T-helper 17 cell (primary cell): ENCODE measurements at places on chromosomes 13 and 19.
A peak's percentile ranks its signal among the peaks of the same experiment; 100 is the strongest.

- peak; percentile 35 for DNase-seq
Measured at GRCh38 chr19:14081797-14082674, 3.5 kb downstream of the C19orf67 start.

- DNase-seq = peak; percentile 85
Measured at GRCh38 chr19:2610637-2611482, 91.6 kb downstream of the GNG7 start.

GRCh38 chr19:45104658-45105349 lies 11.8 kb downstream of the PPP1R37 start:
- DNase-seq = no peak

GRCh38 chr13:33940256-33940655 lies 122.3 kb downstream of the RFC3 start:
- DNase-seq = no peak

GRCh38 chr19:932648-933552 lies 7.1 kb downstream of the ARID3A start:
- no peak for DNase-seq

DNA sequence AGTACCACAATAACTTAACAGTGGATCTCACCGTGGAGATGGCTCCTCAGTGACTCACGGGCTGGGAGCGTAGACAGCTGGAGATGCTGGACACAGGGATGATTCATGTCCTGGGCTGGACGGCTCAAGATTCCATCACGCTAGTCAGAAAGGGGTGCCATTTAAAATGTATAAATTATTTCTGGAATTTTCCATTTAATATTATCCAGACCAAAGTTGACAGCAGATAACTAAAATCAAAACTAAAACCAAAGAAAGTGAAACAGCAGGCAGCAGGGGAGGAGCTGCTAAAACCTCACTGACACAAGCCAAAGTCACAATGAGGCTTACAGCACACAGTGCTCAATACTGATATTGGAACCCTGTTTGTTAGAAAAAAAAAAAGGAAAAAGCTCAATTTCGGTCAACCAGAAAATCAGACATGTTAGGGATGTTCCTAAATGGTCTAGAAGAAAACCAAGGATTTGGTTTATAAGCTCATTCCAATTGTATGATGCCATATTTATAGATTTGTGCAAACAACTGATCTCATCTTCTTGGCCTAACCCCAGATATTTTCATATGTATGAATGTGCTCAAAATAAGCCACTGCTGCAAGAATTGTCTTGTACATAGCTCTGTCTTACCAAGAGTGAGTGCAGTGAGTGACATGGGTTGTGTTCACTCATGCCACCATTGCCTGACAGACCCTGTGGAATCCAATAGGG lies 111.8 kb downstream of the SACS start:
- no peak for DNase-seq

DNA sequence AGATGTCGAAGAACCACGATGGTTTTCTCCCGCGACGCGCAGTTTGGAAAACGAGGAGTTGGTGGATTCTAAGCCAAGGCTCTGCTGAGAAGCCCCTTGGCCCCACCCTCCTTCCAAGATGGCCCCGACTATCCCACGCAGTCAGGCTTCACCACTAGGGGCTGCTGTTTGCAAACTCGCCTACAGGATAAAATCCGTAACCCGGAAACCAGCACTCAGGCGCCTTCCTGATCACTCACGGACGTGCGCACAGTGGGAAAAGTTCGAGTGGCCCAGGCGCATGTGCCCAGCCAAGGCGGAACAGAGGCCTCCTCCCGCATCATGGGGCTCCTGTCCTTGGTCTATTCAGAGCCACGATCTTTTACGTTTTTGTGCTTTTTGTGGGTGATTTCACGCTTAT lies 19.2 kb upstream of the UQCR11 start:
- DNase-seq = peak; percentile 23

DNA sequence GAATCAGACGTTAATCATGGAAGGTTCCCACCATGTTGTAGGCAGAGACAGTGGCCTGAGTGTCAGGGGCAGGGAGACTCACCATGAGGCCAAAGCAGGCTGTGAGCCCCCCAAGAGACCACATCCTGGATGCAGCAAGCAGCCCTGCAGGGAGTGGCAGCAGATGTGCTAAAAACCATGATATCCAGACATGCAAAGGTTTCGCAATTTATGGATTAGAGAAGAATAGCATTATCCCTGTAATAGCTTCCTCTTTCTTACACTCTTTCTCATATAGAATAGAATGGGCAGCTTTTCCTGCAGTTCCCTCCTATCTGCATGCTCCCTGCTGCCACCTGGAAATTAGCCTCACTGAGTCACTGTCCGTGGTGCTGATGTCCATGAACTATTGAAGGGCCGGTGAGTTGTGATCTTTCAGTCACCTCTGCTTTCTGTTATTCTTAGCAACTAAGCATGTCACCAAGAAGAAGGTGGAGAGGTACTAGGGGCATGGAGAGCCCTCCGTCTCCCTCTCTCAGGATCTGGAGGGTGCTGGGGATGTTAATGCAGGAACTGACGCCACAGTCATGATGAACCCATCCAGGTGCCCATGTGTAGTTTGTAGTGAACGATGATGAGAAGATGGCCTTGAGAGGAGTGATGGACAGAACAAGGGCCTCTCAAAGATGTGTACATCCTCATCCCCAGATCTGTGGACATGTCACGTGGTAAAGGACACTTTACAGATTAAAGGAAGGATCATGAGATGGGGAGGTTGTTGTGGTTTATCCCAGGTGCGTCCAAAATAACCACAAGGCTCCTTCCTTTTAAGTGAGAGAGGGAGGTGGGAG lies 9.9 kb downstream of the CEACAM4 start:
- DNase-seq = no peak

DNA sequence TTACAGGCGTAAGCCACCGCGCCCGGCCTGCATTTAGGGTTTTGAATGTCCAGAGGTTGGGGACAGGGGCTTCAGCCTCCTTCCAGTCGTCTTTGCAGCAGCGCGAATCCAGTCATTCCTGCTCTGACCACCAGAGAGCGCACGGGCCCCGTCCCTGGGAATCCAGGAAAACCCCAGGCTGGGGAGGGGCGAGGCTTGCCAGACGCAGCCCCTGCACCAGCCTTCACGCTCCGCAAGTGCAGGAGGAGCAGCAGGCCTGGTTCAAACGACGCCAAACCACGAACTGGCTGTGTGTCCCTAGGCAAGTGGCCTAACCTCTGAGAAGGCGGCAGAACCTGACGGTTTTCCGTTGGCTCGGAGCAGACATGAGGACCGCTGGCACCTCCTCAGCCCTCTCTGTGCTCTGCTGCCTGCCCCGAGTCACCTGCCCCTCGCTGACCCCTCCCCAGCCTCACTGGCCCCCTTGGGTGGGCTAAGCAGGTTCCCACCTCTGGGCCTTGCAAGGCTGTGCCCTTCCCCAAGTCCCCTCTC lies 2.0 kb upstream of the RNF126 start:
- peak; percentile 78 for DNase-seq

DNA sequence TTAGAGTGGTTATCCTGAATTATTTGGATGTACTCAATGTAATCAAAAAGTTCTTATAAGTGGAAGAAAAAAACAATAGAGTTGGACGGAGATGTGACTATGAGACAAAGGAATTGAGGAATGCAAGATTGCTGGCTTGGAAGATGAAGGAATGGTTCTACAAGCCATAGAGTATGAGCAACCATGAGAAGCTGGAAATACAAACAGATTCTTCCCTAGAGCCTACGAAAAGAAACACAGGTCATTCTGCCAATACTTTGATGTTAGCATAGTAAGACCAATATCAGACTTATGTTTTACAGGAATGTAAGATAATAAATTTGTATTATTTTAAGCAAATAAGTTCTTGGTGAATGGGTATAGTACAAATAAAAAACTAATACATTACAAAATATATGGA lies 249.2 kb downstream of the DIAPH3 start:
- no peak for DNase-seq

DNA sequence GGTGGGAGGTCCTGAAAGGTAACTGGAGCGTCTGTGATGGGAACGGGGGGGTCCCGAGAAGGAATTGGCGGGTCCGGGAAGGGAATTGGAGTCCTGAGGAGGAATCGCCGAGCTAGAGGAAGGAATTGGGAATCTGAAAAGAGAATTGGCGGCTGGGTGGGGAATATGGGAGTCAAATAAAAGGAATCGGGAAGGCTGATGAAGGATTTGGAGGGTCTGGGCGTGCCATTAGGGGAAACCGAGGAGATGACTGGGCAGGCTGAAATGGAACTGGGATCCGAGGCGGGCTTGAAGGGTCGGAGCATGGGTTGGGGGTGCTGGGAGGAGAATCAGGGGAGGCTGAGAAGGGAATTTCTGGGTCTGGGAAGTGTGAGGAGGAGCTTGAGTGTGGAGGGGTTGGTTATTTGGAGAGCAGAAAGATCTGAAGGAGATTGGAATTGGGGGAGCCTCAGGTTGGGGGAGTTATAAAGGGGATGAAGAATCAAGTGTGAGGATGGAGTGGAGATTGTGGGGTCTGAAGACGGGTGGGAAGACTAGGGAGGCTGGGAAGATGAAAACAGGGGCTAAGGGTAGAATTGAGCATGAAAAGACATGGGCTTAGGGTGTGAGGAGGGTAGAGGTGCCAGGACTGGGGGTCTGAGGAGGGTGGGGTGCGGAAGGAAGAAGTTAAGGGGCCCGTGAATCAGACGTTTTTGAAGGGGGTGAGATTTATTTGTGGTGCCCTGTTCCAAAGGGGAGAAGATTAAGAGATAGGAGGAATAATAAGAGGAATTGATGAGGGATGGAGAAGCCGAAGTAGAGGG lies 718 bp downstream of the ACTN4 start:
- DNase-seq = no peak

DNA sequence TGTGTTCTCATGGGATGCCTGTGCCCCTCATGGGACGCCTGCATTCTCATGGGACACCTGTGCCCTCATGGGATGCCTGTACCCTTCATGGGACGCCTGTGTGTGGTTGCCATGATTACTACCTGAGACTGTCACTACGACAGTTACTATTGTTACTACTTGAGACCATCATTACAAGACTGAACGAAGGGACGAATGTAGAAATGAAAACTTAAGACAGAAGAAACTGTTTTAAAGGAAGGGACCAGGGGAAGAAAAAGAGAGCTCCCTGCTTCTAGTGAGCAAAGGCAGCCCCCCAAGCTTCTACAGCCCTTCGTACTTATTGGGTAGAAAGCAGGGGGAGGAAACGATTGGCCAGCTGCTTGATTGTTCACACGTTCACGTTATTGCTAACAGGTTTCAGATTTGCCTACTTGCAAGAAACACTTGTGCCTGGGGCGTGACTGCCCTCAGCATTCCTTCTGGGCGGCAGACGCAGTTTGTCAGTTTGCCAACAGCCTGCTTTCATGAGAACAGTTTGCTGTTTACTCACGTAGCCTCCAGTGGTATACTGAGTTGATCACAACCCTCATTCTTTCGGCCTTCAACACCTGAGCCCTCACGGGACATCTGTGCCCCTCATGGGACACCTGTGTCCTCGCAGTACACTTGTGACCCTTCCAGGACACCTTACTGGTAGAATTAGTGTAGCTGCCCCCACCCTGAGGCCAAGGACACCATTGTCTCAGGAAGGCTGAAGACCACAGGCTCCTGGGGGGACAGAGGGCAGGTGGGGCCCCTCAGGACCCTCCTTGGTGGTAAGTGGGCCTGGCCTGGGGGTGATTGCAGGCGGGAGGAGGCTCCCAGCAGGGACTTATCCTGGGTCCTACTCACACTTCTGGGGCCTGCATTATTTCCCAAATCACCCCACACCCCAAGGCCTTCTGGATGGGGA lies 2.5 kb upstream of the S1PR4 start:
- DNase-seq = no peak

DNA sequence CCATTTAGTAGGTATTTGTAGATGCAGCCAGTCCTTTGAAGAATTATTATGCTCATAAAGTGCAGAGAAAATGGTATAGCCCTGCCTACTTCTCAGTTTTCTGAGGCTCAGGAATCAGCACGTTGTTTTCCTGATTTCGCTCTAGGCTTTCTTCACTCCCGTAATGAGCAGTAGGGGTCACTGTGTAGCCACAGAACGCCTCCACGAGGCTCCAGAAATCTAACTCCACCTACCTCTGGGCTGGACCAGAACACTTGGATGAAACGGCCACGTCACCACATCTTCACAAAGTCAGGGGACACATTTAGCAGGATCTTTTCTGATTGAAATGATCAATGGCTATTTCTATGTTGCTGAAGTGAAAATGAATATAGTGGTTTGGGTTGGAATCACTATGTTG lies 49.8 kb upstream of the GTF3A start:
- DNase-seq = no peak

DNA sequence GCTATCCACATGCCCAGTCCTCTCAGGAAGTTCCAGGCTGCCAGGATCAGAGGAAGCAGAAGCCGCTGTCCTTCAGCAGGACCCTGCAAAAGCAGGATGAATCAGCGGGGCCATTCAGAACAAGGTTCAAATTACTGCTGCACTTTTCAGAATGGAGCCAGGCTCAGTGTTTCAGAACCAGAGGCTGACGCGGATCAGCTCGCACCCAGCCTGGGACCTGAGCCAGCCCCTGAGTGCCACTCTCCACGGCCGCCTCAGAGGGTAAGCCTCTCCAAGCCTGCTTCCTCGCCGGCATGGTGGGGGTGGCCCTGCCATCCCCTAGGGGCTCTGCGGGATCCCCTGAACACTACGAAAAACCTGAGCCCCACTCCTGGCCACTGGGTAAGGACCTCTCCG lies 24.7 kb downstream of the RASA3 start:
- no peak for DNase-seq

DNA sequence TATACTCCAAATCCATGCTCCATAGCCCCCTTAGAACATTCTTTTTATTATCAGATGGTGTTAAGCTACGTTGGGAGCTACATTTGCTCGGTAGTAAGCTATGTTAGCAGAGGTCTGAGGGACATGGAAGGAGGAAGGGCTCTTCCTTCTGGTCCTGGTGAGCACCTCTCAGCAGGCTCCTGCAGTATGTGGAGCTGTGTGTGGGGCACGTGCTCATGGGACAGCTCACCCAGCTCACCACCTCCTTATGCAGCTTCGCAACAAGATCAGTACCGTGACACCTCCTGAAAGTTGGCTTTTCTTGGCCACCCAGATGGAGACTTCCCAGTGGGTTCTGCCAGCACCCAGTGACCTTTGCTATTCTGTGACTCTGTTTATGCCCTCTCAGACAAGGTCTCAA lies 400.5 kb upstream of the SLC10A2 start:
- no peak for DNase-seq

DNA sequence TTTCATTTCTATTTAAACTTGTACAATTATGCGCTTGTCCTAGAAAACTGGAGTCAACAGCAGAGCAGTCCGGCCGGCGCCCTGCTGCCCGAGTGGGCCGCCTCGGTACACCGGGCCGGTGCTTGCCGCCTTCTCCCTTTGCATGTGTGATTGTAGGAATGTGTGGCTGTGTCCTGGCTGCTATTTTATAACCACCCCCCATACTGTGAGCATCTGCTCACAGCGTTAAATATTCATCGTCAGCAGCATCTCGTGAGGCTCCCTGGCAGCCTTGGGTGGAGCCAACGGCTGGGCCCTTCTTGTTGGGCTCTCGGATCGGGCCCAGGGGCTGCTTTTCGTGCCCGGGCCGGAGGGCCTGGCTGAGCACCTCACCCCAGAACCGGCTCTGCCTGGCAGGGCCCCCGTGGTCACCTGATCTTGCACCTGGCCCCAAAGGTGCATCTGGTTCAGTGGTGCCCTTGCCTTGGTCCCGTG lies 10.6 kb downstream of the PIAS4 start:
- DNase-seq = no peak

- peak; percentile 65 for DNase-seq
Measured at GRCh38 chr19:4851551-4852290, 15.7 kb downstream of the PLIN3 start.
